ENCODE measurements at places on chromosomes 3 and 15. TPM values are rescaled to one million over a fixed set of nuclear protein-coding genes. Genes with fewer than 3 reads are reported as not detected.

DLL4 gene
- not detected for total RNA-seq

GOLGA6B gene
- not detected for total RNA-seq

TRH gene
- not detected for total RNA-seq

THSD4 gene
- total RNA-seq = not detected

USP4 gene
- total RNA-seq = 84.5 TPM

BDH1 gene
- total RNA-seq = 80.9 TPM

ALDH1A3 gene
- not detected for total RNA-seq

GOLGA8Q gene
- total RNA-seq = 7.7 TPM

FBN1 gene
- 1.1 TPM for total RNA-seq

SERPINI2 gene
- not detected for total RNA-seq

PCOLCE2 gene
- not detected for total RNA-seq

NR1I2 gene
- 0.26 TPM for total RNA-seq

NME9 gene
- not detected for total RNA-seq

AADAC gene
- total RNA-seq = not detected

GXYLT2 gene
- not detected for total RNA-seq

DNA sequence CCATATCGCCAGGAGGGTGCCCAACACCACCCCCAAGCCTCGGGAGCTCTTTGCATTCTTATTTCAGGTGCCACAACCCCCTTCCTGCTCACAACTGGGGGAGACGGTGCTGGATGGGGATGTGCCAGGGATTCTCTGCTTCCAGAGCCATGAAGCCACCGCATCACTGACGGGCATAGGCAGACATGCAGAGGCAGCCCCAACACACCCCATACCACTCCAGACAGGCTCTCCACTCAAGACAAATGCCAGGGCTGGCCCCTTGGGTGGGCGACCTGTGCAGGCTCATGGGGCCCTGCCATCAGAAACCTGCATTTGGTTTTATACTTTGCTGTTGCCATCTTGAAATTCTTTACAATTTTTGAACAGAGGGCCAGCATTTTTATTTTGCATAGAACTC, 27.0 kb upstream of the TRPM1 start:
- no peak for DNase-seq

GRCh38 chr15:95141486-95141885, 910.1 kb downstream of the MCTP2 start:
- DNase-seq = no peak

DNA sequence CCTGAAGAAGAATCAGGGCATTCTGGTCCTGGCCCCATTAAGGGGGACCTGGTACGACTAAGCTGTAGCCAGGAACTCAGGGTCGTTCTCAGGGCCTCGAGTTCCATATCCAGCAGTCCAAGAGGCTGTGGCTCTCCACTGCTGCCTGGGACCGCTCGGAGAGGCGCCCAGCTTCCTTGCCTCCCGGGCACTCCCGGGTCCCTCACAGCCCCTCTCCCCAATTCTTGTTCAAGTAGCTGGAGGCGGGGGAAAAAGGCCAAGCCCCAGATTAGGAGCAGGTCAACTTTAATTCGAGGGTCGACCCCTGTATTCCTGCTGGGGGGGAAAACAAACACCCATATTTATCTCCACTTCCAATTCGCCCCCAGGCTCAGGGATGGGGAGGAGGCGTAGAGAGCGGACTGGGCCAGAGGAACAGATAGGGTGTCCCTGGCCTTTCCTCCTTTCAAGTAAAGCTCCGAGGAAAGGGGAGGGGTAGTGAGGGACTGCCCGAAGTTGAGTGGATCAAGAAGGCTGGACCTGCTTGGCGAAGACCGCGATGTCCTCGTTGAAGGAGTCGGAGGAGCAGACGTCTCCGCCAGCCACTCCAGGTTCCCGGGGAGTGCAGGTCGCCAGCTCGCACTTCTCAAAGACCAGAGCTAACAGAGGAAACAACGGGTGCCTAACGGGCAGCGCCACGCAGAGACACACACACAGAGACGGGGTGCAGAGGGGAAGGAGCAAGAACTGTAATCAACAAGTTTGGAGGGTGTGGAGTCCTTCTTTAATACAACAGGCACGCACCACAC, 4.4 kb downstream of the MEIS2 start:
- DNase-seq = no peak

- no peak for DNase-seq
Measured at GRCh38 chr3:126424039-126424717, 29.5 kb downstream of the CFAP100 start.

GRCh38 chr3:183892610-183893214, 8.0 kb upstream of the PARL start:
- no peak for DNase-seq

GRCh38 chr3:194687638-194688199, 2.0 kb downstream of the FAM43A start:
- DNase-seq = peak; percentile 88

GRCh38 chr15:67887776-67888175, 47.9 kb upstream of the RNU6-1 start:
- DNase-seq = no peak

- DNase-seq = peak; percentile 87
Measured at GRCh38 chr3:170037463-170038433, at the start of gene GPR160. Gene GPR160, plus strand, starts transcription at chr3:170037995. Its CDS starts 45,978 bp downstream, at chr3:170083973.

DNA sequence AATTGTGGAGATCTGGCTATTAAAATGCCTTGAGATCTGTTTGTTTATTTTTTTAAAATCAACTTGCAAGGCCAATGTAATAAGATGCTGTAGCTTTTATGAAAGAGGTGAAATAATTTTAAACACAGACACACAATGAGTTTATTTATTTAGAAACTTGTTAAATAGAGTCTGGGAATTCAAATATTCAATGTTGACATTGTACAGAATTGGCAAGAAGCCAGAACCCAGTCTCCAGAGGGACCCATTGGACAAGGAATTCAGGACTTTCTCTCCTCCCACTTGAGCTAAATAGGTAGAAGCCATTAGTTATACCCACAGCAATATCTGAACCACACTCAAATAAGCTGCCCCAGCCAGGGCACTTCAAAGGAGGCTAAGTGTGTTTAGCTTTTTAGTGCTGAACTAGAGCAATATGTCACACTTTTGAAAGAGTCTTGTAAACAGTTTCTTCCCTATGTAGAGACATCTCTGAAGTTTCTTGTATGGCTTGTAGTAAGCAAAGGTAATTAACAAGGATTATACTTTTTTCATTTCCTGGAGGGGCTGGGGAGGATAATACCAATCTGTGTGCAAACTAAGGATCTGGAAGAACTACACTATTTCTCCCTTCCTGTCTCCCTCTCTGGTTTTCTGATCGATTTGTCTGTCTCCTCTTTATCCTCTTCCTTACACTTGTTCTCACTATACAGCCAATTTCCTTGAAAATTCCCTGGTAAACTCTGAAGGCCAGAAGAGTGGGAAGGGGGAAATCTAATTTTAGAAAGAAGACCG, 6.0 kb downstream of the MECOM start:
- no peak for DNase-seq

DNA sequence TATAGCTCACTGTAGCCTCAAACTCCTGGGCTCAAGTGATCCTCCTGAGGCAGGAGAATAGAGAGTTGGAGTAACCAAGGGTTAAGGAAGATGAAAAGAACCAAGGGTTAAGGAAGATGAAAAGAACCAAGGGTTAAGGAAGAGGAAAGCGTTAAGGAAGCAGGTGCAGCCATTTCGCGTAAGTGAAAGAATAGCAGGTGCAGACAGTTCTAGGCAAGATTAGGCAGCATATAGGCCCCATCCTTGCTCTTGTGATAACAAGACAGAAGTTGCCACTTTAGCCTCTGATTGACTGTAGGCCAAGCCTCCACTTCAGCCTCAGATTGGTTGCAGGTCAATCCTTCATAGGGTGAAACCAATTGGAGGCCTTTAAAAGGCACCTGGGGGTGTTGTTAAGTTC, 677.4 kb downstream of the PDCD6IP start:
- DNase-seq = no peak

DNA sequence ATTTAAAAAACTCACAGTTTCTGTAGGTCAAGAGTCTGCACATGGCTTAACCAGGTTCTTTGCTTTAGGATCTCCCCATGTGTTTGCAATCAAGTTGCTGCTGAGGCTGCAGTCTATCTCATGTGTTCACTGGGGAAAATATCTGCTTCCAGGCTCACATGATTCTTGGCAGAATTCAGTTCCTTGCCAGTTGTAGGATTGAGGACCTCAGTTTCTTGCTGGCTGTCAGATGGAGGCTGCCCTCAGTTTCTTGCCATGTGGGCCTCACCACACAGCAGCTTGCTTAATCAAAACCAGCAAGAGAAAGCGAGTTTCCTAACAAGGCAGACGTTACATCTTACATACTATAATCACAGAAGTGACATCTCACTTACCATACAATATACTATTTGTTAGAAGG, 10.0 kb upstream of the TBC1D5 start:
- DNase-seq = no peak

GRCh38 chr3:40915346-40915865, 283.9 kb upstream of the CTNNB1 start:
- no peak for DNase-seq

- no peak for DNase-seq
Measured at GRCh38 chr15:39735120-39735717, 47.4 kb downstream of the FSIP1 start.

DNA sequence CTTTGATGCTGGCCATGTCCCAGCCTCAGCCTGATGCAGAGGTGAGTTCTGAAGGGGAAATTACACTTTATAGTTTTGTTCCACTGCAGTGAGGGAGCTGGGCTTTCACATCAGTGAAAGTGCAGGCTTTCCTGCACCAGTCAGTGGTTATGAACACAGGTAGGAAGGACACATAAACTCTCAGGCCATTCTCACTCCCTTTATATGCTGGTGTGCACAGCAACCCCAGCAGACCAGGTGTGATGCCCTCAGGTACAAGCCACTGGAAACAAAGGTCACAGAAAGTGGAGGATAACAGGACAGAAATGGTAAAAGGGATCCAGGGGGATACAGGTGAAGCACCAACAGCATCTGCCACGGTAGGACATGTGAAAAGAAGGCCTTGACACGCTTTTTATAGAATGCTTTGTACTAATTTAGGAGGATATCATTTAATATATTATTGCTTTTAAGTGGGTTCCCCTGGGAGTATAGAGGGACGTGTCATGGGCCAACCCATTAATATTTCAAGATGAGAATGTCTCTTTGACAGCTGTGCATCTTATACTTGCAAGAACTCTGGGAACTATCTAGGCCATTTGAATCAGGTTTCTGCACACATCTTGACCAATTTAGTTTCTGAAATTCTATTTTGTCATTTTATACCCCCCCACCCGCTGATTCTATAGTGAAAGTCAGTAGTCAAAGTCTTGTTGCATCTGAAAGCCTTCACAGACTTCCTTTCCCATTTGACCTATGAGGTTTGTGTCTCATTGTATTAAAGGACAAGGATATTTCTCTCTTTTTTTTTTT, 25.0 kb upstream of the BLM start:
- DNase-seq = no peak

- no peak for DNase-seq
Measured at GRCh38 chr3:177538048-177538749, 340.9 kb upstream of the TBL1XR1 start.

DNA sequence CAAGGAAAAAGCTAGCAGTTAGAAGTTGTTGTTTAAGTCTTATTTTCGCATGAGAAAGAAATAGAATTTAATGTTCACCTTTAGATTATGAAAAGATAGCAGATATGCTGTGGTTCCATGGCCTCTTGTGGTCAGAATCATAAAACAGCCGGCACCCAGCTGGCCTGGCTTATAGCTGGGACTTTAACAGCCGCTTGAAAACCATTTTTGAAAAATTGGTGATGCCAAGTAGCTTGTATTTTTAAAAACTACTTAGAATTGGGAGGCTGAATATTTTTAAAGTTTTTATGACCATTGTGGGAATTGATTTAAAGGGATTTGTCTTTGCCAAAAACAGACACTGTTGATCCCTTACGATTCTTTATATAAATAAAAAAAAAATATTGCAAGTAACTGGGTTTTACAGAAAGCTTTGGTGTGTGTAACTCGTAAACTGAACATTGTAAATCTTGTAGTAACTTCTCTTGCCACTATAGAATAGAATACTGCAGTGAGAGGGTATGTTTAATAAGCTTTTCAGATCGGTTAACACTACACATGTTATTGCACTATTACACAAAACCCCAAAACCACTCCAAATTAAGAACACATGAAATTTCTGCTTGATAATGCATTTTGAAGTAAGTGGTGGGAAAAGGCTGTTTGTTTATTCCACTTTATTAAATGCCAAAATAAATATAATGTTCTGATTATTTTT, 6.6 kb downstream of the ARRDC4 start:
- DNase-seq = no peak

- peak; percentile 76 for DNase-seq
Measured at GRCh38 chr3:30768703-30769550, 125.5 kb downstream of the GADL1 start.

DNA sequence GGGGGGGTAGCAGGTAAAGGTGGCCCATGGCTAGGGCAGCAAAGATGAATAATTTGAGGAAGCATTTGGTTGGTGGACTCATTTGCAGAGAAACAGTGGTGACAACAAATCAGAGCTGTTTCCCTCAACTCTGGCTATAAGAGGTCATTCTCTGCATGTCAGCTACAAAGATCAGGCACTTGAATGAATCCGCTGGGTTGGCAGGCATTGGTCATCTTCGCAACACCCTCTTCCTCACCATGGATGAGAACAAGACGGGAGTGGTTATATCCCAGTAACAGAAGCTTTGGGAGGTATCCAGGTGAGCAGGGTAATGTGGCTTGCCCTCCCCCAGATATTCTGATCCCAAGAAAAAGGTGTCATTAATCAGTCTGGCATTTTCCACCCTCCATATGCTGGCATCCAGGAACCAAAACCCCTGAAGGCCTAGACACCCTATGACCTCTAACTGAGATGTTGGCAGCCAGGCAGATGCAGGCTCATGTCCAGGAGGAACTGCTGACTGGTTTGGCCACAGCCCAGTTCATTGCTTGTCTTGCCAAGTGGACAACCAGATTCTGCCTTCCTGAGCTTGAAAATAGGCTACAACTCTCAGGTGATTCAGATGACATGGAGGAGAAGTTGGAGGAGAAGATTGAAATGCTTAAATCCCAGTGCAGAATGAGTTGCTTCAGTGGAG, 108.9 kb upstream of the TRIM42 start:
- DNase-seq = no peak

DNA sequence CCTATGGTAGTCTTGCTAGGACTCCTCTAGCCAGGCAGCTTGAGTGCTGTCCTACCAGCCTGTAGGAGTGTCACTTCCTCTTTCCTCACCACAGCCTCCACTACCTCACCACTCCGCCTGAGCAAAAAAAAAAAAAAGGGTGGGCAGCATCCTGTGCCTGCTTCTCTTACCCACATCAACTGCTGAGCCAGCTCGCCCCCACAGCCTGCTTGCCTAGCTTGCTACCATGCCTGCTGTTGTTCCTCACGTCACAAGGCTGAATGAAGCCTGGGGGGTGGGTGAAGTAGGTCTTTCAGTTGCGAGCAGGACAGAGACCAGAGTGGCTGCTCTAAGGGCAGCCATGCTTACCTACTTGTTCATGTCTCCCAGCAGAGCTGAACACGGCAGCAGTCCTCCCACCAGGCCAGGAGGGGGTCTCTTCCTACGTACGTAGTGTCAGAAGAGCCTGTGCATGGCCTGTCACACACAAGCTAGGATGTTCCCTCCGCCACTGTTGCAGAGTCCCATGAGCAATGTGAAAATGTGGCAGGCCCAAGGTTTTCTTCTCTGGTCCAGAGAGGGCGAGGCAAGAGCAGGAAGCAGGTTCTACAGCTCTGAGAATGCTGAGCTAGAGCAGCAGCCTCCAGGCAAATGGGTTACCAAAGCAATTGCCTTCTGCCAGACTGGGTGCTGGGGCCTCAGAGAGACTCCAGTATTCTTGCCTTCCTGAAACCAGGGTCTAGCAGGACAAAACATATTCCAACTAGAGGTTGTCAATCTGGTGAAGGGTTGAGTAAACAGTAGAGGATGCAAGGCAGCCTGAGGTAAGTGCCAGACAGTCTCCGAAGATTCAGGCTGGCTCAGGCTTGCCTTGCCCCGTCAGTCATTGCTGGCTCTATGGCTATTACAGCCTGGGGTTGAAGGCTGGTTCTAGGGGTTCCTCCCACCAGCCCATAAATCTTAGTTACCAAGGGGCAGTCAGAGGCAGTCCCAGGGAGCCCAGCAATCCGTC, 8.1 kb downstream of the PPM1M start:
- DNase-seq = peak; percentile 90
